ENCODE measurements at places on chromosomes 1 and 21.
A peak's percentile ranks its signal among the peaks of the same experiment; 100 is the strongest.

DNA sequence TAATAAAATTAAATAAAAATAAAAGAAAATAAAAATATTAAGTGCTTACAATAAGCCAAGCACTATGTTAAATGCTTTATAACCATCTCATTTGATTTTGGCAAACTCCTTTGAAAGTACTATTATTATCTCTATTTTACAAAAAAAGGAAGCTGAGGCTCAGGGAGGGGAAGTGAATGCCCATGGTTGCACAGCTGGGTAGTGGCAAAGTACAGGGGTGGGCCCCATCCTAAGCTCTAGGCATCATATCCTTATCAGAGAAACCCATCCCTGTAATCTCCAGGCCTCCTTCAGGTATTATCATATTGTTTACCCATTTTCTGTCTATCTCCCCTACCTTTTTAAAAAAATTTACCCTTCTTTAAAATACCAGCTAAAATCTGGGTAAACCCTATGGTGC lies 2.3 kb upstream of the MED18 start:
- DNase-seq: no peak

GRCh38 chr1:105368446-105368845 lies 1618.7 kb downstream of the AMY1C start:
- no peak for DNase-seq

- DNase-seq: peak; percentile 27
Measured at GRCh38 chr1:231724876-231725647, 98.5 kb downstream of the DISC1 start.

GRCh38 chr1:21904454-21904703 lies 32.7 kb downstream of the HSPG2 start:
- DNase-seq: no peak

- DNase-seq: no peak
Measured at GRCh38 chr1:24254783-24255182, 64.4 kb upstream of the GRHL3 start.

DNA sequence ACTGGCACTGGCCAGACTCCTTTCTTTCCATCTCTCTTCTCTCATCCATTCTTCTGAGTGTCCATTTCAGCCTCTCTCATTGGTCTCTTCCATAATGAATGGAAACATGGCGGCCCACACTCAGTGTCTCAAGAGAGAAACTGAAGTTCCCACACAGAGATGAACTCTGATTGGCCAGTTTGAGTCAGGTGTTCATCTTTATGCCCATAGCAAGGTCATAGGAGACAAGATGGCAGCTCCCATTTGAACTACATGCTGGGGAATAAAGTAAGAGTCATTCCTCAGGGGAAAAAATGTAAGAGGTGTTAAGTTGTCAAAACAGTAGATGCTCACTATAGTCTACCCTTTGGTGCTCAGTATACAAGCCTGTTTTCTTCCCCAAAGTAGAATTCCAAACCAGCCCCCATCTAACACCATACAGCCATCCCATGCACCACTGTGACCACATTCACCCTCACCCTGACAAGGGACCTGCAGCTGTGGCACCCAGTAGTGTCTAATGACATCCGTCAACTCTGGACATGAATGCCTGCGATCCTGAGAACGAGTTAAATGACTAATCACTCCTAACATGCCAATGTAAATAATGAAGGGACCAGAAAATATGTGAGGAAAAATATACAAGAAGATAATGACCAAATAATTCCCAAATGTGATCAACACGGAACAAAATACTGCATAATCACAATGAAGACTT lies 12.4 kb downstream of the CDA start:
- no peak for DNase-seq

DNA sequence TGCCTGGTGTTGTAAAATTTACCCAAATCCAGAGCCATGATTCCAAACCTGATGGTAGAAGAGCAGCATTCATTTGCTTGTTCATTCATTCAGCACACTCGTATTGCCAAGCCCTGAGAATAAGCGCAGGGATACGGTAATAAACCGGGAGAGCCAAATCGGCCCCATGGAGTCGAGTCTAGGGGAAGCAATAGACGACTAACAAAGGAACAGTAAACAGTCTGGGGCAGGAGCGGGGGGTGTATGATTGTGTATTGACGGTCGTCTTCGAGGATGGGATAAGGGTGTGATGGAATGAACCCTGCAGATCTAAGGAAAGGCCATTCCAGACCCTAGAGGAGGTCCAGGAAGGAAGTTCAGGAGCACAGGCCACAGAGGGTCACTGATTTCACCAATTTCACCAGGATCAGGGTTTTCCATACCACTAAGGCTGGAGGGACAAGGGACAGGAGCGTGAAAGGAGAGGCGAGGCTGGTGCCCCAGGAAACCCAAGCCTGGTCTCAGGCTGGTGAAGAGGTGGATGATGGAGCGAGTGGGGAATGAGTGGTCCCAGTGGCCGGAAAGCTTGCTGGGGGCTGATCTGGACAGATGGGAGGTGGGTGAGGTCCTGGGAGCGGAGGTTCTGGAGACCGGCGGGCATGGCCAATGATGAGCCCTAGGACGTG lies 61.1 kb upstream of the PDE9A start:
- no peak for DNase-seq

GRCh38 chr1:222823695-222824094 lies 8.9 kb downstream of the DISP1 start:
- DNase-seq: no peak

DNA sequence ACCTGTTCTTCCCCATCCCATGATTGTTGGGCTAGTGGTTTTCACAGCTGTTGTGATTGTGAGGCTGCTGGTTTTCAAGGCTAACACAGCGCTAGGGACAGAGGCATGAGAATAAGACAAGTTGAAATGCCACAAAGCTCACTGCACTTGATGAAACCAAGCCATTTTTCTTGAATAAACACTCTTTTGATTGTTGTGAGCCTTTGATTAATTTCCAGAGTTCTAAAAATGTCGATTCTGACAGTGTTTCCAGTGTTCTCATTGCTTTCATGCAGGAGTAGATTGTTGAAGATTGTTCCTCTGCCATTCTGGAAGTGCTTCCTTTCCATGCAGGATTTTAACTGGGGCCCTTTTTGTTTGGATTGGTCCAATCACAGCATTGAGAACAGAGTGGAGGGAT lies 134.9 kb upstream of the GRIK3 start:
- no peak for DNase-seq

GRCh38 chr1:204821476-204821875 lies 49.2 kb upstream of the NFASC start:
- no peak for DNase-seq

- no peak for DNase-seq
Measured at GRCh38 chr1:227059076-227059475, 119.0 kb downstream of the COQ8A start.

DNA sequence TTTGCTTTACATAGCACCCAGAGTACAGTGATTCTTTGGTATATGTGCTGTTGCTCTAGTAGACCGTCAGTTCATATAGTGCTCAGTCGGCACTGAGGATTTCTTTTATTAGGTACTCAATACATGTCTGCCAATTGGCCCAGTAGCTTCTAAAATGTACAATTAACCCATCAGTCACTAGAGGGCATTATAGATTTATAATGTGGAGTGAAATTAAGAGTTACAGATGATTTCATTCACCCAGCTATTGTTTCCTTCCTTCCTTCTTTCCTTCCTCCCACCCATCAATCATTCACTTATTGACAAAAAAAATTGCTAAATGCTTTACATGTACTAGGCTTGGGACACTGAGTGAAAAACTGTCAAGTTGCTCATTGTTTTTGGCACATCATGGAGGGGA lies 263.6 kb upstream of the USP24 start:
- no peak for DNase-seq

DNA sequence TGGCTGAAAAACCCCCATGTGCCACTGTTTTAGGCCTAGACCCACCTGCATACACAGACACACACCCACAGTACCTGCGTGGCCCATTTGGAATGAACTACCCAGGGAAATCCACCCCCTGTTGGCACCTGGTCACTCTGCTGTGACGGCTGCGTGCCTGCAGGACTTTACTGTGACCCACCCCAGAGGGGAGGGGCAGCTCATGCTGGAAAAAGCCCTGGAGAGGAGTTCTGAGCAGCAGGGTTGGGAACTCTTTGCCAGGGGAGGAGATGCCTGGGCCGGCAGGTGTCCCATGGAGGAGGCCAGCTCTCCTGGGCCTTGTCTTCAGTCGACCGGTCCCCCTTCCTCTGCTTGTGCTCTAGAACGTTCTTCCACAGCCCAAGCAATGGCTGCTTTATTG lies 87.3 kb upstream of the CSF3R start:
- DNase-seq: no peak

GRCh38 chr1:161209790-161210409 lies 5.2 kb upstream of the FCER1G start:
- DNase-seq: peak; percentile 74

GRCh38 chr1:64405833-64406232 lies 64.1 kb upstream of the CACHD1 start:
- DNase-seq: no peak
